ENCODE measurements at places on chromosomes 3 and 15. TPM values are rescaled to one million over a fixed set of nuclear protein-coding genes. Genes with fewer than 3 reads are reported as not detected.

SUCNR1 gene
- 0.73 TPM for total RNA-seq

LRRC31 gene
- not detected for total RNA-seq

KBTBD13 gene
- not detected for total RNA-seq

EXD1 gene
- total RNA-seq: 0.09 TPM

HRG gene
- not detected for total RNA-seq

GYG1 gene
- total RNA-seq: 27.4 TPM

OR5K2 gene
- not detected for total RNA-seq

IQCH gene
- total RNA-seq: 9.3 TPM

TRPM1 gene
- total RNA-seq: not detected

SLC25A26 gene
- total RNA-seq: 11.5 TPM
